Stimulated activated CD4-positive, alpha-beta T cell treated with anti-CD3 and anti-CD28 coated beads, Interleukin-2, amount 100 ng/mL, for 48 hours (primary cell): ENCODE measurements at places on chromosomes 1 and 21.

DNA sequence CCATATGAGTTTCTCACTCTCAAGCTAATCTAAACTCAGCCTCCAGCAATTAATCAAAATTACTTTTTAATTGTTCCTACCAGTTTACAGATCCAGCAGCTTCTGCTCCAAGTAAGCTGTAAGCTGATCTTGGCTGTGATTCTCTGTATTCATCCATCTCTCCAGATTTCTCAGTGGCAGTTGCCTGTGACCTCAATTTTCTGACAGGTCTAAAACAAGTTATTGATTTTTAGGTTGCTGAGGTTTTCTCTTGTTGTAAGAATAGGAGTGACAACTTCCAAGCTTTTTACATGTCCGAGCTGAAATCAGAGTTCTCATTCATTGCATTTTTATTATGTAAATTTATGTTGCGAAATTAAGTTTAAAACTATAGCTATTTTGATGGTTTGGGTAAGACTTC is 1044.4 kb downstream of the PLA2G4A start:
- DNase-seq: no peak

DNA sequence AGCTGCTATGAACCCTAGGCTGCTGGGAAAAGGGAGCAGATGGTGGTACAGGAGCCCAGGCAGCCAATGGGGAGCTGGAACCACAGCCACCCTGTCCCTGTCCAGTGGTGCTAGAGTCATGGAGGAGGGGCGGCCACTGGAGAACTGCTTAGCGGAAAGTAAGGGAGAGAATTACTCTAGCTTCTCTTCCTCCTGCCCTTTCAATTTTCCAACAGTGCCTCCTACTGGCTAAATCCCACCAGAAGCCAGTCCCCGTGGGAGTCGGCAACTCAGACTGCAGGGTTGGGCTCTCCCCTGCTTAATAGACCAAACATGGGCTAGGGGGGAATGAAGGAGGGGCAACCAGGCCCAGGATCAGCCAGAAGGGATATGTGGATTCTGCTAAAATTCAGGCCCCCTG is 154.5 kb downstream of the ACTL8 start:
- no peak for DNase-seq

DNA sequence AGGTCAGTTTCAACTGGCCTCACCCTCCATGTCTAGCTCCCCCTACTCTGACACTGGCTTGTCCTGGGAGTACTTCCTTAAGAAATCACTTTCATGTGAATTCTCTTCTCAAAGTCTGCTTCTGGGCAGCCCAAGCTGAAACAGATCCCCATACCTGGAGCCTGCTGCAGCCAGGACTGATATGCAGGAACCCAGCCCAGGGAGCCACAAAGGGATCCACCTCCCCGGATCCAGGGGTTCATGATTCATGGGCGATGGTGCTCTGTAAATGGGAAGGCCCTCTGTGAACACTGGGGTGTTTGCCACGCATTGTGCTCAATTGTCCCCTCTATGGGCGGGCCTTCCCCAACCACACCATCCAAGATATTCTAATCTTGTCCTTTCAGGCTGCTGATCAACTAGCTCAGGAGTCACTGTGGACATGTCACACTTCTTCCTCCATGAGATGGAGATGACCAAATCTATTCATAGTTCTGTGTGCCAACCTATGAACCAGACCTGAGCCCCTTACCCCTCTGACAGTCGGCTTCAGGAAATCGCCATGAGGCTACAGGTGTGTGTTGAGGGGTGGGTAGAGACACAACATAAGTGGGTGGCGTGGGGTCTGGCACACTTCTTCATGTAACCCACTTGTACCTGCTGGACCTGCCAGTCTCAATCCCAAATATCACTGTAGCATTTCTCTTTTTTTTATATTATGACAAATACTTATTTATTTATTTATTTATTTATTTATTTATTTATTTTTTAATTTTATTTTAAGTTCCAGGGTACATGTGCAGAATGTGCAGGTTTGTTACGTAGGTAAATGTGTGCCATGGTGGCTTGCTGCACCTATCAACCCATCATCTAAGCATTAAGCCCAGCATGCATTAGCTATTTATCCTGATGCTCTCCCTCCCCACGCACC is 41.8 kb downstream of the RUNX3 start:
- DNase-seq: no peak

- DNase-seq: no peak
Measured at GRCh38 chr1:98698625-98699024, 37.1 kb downstream of the SNX7 start.

DNA sequence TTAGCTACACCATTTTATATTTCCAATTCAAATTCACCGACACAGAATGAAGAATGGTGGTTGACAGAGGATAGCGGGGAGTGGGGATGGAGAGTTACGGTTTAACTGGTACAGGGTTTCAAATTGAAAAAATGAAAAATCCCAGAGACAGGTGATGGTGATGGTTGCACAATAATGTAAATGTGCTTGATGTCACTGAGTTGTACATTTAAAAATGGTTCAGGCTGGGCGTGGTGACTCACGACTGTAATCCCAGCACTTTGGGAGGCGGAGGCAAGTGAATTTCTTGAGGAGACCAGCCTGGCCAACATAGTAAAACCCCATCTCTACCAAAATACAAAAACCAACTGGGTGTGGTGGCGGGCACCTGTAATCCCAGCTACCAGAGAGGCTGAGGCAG is 31.2 kb upstream of the SHCBP1L start:
- DNase-seq: no peak
